ENCODE measurements at places on chromosomes 1 and 21.

GRCh38 chr21:32141318-32141633, 137.6 kb downstream of the MIS18A start:
- no peak for DNase-seq

DNA sequence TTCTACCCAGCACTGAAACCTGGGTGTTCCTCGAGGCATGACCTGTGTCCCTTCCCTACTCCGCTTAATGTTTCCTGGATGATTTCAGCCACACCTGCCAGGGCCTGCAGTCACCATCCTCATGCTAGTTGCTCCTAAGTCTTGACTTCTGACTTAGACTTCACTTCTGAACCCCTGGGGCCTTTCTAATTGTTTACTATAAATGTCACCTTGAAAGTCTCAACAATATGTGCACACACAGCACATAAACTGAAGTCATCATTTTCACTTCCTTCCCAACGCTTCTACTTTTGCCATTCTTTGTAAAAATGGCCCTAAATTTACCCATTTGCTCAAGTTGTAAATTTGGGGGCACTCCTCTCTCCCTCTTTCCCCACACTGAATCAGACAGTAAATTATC, 141.1 kb downstream of the DYRK1A start:
- DNase-seq, result no peak

GRCh38 chr1:169298441-169298840, 69.2 kb downstream of the NME7 start:
- DNase-seq, result no peak

GRCh38 chr1:224456637-224456953, 22.0 kb upstream of the WDR26 start:
- no peak for DNase-seq

DNA sequence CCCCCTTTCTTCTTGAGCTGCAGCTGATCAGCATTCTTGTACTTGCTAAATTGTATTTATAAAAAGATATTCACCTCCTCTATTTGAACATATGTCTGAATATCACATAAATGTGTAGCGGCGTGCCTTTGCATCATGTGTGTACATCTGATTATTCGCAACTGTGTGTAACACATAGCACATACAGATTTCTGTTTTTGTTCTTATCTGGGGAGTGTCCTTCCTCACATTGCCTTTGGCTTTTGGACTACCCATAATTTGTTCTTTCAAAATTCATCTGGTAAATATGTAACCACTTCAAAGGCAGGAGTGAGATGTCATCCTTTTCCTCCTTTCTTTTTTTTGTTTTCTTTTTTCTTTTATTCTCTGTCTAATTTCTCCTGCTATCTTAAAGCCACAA, 113.6 kb downstream of the PBX1 start:
- DNase-seq, result no peak

DNA sequence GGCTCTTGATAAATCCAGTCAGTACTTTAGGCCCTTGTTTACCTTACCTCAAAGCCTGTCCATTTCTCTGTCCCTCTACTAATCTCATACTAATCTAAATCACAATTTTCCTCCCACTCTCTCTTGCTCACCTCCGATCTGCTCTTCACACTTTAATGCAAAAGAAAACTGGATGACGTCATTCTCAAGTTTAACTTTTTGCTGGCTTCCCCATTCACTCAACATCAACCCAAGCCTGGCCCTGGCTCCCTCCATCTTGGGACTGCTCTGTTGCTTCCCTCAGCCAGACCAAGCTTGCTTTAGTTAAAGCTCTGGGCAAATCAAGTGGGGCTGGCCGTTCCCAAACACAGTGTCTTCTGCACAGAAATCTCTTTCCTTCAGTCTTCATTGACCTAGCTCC, 29.7 kb downstream of the COA6 start:
- no peak for DNase-seq

- no peak for DNase-seq
Observed at GRCh38 chr1:173946380-173946921, 29.3 kb upstream of the SERPINC1 start.

- no peak for DNase-seq
Observed at GRCh38 chr1:70818401-70818800, 229.2 kb downstream of the PTGER3 start.

- DNase-seq, result no peak
Observed at GRCh38 chr1:72369069-72369757, 86.9 kb upstream of the NEGR1 start.

GRCh38 chr1:119639109-119639508, 9.0 kb downstream of the ZNF697 start:
- DNase-seq, result no peak

DNA sequence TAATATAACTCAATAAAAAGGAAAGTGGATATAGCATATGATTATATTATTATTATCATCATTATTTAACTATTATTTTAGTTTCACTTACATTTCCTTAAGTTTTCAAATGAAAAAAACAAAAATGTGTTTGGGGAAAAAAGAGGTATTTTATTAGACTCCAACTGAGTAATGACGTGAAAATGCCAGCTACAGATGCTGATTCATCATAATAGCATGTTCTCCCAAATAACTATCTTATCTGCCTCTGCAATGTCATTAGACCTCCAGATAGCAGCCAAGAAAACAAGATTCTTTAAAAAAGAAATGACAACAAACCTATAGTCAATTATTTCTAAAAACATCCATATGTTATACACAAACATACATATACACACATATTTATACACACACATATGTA, 1071.9 kb upstream of the TMPRSS15 start:
- DNase-seq, result no peak

GRCh38 chr1:63428815-63429214, 61.4 kb downstream of the ALG6 start:
- no peak for DNase-seq

DNA sequence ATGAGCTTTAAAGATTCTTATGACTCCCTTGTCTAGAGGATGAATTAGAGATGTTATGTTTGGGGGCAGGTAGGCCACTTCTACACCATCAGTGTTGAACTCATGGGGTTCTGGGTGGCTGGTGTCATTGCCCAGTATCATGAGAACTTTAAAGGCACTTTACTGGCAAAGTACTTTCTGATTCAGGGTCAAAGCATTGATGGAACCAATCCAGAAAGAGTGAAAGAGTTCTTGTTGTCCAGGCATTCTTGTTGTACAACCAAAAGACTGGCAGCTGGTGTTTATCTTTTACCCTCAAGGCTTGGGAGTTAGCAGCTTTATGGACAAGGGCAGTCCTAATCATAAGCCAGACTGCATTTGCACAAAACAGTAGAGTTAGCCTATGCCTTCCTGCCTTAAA, 673.0 kb downstream of the USP25 start:
- no peak for DNase-seq

GRCh38 chr1:181711820-181712219, 228.5 kb downstream of the CACNA1E start:
- no peak for DNase-seq

- no peak for DNase-seq
Observed at GRCh38 chr1:168772428-168773060, 43.5 kb upstream of the DPT start.

DNA sequence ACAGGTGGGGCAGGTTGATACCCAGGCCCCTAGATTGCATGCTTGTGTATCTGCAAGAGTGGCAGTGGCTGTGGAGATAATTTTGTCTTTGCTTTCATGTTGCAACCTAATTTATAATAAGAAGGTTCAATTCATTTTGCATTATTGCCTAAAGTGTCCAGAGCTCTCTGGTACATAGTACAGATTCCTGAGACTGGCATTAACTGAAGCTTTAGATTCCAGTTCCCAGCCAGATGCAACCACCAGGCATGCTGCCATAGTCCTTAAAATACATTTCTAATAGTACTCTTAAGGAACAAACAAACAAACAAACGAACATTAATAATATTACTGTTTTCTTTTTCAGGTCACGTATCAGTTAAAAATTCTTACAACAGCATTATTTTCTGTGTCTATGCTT, 36.9 kb downstream of the SLC35A3 start:
- DNase-seq, result no peak

- no peak for DNase-seq
Observed at GRCh38 chr1:52632732-52633290, at the start of gene SHISAL2A. TSS of gene SHISAL2A (plus strand) at chr1:52633168. CDS start at chr1:52633494, 326 bp downstream.

GRCh38 chr1:228073857-228074545, 8.5 kb upstream of the ARF1 start:
- peak; percentile 24 for DNase-seq

DNA sequence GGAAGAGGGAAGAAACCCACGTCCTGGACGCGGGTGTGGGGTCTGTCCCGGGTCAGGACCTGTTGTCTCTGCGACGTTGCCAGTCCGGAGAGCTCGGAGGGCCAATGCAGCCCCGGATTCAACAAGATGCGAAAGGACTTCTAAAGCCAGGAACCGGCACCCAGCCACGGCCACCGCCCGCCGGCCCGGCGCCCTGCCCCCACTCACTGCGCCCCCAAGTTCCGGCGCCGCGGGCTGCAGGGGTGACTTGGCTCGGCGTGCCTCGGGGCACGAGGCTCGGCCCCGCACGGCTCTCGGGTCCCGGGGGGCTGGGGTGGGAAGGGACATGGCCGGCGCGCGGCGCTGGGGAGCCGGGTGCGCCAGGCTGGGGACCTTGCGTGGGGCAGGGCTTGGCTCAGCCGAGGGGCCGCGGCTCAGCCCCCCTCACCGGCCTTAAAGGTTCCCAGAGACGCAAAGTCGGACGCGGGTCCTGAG, 51.8 kb upstream of the H6PD start:
- DNase-seq, result peak; percentile 66

- no peak for DNase-seq
Observed at GRCh38 chr21:38455403-38455802, 42.9 kb downstream of the ERG start.

GRCh38 chr1:69863704-69864103, 296.0 kb downstream of the LRRC7 start:
- no peak for DNase-seq

DNA sequence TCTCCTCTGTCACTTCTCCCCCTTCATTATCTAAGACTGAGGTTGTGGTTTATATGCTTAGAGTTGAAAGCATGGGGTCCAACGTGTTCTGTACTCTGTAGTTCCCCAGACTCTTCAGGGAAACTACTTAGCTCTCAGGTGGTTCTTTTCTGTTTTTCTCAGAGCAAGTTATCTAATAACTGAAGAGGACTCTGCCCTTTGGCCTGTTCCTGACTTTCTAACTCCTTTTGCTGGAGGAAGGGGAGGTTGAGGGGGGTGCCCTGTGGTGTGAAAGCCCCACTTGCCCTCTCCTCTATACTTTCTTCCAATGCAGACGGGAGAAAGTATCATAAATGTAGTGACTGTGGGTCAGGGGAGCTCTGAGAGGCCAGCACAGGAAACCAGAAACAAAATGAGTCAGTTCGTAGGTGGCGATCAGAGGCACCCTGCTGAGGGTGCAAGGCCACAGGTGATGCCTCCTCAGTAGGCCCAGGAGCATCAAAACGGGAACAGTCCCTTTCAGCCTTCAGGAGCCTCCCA, 5.0 kb downstream of the SLC25A44 start:
- DNase-seq, result no peak

GRCh38 chr1:19780267-19780877, 19.3 kb downstream of the TMCO4 start:
- no peak for DNase-seq

- DNase-seq, result no peak
Observed at GRCh38 chr1:219837274-219837993, 90.9 kb downstream of the SLC30A10 start.

- no peak for DNase-seq
Observed at GRCh38 chr1:232226197-232226712, 403.7 kb downstream of the SIPA1L2 start.

GRCh38 chr1:82586473-82586872, 785.7 kb downstream of the ADGRL2 start:
- DNase-seq, result no peak

Data from suprapubic skin (tissue), 4 donors.